ENCODE measurements at places on chromosomes 5 and 9.

GRCh38 chr5:171863935-171864334 is 78.3 kb downstream of the SMIM23 start:
- no peak for DNase-seq

GRCh38 chr5:62457071-62457470 is 44.5 kb downstream of the IPO11 start:
- no peak for DNase-seq

- no peak for DNase-seq
Observed at GRCh38 chr5:111670826-111671492, 86.0 kb downstream of the NREP start.

GRCh38 chr5:180540050-180540694 is 46.0 kb downstream of the CNOT6 start:
- DNase-seq = no peak

GRCh38 chr5:65026816-65027548 is 258.3 kb downstream of the CWC27 start:
- DNase-seq = no peak

All from NT2/D1 (cell line).